ENCODE measurements at places on chromosomes 7 and 10.

DNA sequence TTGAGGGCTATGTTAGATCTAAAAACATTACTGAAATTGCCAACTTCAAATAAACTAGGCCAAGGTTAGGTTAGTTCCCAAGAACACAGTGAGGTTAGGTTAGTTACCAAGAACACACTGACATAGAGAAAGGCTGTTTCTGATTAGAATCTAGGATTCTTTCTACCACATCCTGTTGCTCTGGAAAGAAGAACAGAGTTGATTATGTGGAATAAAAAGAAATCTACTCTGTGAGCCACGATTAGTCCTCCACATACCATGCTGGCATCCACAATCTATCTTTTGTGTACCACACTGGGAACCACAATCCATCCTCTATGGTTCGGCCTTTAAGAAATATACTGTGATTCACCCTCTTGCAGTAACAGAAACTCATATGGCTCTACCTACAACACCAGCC, 91.4 kb downstream of the LRRTM3 start:
- no peak for DNase-seq

GRCh38 chr7:139200382-139200781, 30.7 kb upstream of the UBN2 start:
- no peak for DNase-seq

- DNase-seq = no peak
Observed at GRCh38 chr7:106111655-106112117, 426 bp downstream of the SYPL1 start.

GRCh38 chr10:16770670-16771069, 46.6 kb downstream of the RSU1 start:
- no peak for DNase-seq

- DNase-seq = no peak
Observed at GRCh38 chr10:68756246-68756645, 35.2 kb downstream of the CCAR1 start.

- no peak for DNase-seq
Observed at GRCh38 chr7:134691546-134692343, 45.1 kb downstream of the BPGM start.

- no peak for DNase-seq
Observed at GRCh38 chr10:105681051-105681450, 1040.0 kb downstream of the SORCS3 start.

DNA sequence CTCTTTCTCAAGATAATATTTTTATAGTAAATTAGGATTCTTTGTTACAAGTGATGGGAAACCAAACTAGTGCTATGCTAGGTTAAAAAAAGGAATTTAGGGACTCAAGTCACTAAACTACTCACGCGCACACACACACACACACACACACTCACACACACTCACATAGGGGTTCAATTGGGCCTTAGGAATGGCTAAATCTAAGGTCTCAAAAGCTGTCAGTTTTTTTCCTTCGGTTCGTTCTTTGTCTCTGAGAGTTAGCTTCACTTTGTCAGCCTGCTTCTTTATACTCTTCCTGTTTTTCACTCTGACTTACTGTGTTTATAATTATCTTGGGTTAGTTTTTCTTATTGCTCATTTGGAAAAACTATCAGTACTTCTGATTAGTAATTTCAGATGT, 138.9 kb downstream of the ADK start:
- no peak for DNase-seq

- no peak for DNase-seq
Observed at GRCh38 chr7:137669706-137670105, 177.1 kb downstream of the DGKI start.

- DNase-seq = no peak
Observed at GRCh38 chr7:36262309-36263094, 109.4 kb downstream of the EEPD1 start.

- no peak for DNase-seq
Observed at GRCh38 chr10:90856261-90856660, 1.6 kb downstream of the HTR7 start.

GRCh38 chr10:43981232-43981631, 332.6 kb upstream of the ZNF32 start:
- DNase-seq = no peak

DNA sequence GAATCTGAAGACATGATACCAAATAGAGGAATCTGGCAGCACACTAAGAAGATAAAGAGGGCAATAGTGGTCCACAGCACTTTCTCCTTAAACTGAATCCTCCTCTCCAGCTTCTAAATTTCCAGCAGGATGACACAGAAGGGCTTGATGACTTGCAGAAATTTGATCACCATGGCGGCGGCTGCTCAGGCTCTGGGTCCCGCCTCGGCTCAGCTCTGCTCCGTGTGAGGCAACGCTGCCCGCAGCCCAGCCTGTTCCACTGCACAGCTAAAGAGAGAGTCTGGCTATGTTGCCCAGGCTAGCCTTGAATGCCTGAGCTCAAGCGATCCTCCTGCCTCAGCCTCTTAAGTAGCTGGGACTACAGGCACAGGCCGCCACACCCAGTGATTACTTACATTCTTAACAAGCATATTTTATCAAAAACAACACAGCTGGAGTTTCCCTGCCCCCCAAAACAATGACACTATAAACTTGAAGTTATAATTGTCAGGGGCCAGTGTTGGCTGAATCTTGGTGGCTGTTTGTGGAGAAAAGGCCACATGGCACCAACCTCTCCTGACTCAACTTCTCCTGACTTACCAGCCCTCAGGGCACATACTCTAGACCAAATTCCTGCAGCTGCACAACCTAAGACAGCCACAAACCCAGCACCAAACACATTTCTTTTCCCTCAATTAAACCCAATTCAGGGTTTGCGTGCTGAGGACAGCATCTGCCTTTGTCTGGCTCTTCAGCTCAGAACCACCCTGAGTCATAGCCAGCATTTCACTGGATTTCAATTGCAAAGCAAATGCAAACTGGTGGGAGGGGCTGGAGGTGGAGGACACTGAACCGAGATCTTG, 11.6 kb upstream of the TNPO3 start:
- no peak for DNase-seq

DNA sequence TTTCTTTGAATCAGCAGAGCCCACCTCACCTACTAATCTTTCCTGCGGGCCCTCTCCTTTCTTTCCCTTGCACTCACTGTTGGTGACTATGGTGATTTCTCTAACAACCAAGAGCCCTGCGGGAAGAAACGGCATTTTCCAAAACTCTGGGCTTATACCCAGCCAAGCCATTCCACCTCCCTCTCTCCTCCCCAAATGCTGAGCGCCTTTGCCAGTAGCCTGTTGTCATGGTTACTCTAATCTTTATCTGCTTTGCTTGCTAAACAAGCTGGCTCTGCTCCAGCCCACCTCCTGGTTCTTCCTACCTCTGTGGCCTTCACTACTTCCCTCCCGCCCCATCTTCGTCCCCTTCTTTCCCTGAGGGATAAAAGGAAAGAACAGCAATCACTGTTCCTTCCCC, 86.7 kb downstream of the DGKI start:
- no peak for DNase-seq

DNA sequence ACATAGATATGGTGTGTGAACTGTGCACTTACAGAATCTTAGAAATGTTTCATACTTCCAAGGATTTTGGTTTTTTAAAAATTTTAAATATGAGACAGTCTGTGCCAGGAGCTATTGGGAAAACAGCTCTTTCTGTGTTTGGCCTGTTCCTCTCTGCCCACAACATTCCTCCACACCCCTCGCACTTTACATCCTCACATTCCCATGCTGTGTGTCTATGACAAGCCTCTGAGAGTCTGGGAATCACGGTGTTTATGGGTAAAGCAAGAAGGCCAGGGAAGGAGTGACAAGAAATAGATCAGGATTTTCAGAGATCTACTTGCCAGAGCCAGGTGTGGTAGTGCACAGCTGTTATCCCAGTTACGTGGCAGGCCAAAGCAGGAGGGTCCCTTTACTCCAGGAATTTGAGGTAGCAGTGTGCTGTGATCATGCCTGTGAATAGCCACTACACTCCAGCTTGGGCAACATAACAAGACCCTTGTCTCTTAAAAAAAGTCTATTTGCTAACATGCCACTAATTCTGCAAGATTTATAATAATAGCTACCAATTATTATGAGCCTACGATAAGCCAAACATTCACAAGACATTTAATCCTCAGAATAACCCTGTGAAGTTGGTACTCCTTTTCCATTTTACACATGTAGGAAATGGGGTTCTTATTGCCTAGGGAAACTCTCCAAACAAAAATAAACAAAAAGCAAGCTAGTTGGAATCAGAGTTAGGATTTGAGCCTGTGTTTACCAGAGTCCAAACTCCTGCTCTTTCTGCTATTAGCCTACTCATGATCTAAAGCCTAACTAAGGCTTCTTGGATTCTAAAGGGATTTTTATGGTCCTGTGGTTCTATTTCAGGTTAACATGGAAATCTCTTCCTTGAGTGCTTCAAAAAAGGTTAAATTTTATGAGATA, 168.3 kb upstream of the SP8 start:
- DNase-seq = no peak

DNA sequence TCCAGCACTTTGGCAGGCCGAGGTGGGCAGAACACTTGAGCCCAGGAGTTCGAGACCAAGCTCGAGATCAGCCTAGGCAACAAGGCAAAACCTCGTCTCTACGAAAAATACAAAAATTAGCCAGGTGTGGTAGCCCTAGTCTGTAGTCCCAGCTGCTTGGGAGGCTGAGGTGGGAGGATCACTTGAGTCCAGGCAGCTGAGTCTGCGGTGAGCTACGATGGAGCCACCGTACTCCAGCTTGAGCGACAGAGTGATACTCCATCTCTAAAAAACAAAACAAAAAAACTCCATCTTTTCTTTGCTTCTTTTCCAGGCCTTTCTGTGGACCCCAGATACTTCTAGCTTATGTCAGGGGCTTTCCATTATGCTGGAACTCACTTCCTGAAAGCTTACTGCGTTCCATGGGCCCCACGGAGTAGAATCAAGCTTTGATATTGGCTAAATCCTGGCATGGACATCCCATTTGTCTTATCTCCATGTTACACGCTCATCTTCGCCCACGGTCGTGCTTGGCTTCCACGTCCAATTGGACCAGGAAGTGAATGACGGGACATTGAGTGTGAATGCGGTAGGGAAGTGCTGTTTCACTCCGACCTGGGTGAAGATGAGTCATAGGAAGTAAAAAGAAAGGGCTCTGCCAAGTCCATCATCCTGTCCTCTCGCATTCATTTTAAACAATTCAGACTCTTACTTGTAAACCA, 45.7 kb downstream of the FAM171A1 start:
- no peak for DNase-seq

- no peak for DNase-seq
Observed at GRCh38 chr7:71264005-71264404, 132.1 kb downstream of the GALNT17 start.

DNA sequence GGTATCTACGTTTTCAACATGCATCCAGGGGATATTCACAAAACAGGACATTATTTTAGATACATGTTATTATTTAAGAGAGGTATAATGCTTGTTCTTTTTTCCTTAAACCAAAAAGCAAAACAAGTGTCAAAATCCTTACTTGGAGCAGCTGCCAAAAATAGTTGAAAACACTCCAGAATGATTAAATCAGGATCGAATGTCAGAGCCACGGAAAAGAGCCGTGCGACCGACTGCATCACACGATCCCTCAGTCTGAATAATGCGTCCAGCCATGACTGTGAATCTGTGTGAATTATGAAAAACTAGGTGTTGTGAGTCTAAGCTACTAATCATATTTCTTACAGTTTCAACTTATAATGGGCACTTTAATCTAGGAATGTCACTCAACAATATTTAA, 126.0 kb downstream of the PARD3 start:
- no peak for DNase-seq

GRCh38 chr7:24279512-24279911, 4.5 kb upstream of the NPY start:
- DNase-seq = no peak

DNA sequence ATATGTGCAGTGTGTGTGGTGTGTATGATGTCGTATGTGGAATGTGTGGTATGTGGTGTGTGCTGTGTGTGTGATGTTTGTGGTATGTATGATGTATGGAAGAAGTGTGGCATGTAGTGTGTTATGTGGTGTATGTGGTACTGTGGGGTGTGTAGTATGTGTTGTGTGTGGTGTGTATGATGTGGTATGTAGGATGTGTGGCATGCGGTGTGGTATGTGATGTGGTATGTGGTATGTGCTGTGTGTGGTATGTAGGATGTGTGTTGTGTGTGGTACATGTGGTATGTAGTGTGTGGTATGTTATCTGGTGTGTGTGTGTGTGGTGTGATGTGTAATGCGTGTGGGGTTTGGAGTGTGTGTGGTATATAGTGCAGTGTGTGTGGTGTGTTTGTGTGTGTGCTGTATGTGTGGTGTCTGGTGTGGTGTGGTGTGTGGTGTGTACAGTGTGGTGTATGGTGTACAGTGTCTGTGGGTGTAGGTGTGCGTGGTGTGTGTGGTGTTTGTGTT, 129.6 kb downstream of the ATP6V0E2 start:
- DNase-seq = no peak

DNA sequence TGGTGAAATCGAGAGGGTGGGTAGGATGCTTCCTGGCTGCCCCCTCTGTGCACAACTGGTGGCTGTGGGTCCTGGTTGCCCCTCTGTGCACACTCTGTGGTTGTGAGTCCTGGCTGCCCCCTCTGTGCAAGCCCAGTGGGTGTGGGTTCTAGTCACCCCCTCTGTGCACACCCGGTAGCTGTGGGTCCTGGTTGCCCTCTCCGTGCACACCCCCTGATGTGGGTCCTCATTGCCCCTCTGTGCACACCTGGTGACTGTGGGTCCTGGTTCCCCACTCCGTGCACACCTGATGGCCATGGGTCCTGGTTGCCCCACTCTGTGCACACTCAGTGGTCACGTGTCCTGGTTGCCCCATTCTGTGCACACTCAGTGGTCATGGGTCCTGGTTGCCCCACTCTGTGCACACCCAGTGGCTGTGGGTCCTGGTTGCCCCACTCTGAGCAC, 20.3 kb upstream of the RET start:
- DNase-seq = no peak

- no peak for DNase-seq
Observed at GRCh38 chr10:77501152-77501845, 136.3 kb downstream of the KCNMA1 start.

GRCh38 chr10:1688531-1688930, 48.8 kb downstream of the ADARB2 start:
- no peak for DNase-seq

DNA sequence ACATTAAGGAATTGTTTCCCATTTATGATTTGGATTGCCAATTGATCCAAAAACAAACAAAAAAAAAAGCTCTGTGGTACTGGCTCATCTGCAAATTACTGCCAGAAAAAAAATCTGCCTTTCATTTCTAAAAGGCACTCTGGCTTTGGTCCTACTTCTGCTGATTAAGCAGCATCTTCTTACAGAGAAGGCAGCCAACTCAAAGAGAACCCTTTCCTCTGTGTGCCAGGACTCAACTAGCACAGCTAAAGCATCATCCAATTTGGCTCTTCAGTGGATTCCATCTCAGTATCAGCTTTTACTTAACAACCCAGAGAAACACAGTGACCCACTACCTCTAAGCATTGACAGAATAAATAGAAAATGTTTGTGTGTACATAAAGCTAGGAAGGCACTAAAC, 80.6 kb downstream of the GSAP start:
- no peak for DNase-seq

DNA sequence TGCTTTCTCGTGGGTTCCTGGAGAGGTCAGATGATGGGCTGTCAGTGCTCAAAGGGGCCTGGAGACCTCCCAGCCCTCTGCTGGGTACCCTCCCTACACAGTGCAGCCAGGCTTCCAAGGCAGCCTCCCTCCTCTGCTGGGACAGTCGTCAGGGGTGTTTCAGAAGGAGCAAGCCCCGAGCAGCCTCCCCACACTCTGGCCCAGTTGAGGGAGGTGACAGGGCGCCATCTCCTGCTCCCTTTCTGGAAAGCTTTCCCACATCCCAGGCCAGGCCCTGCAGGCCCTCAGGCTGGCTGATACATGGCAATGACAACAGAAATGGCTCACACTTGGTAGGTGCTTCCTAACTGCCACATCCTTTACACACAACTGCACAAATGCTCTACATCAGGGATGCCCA, 32.1 kb downstream of the KCNMA1 start:
- no peak for DNase-seq

- DNase-seq = no peak
Observed at GRCh38 chr10:58184120-58184670, 83.5 kb downstream of the IPMK start.
